SW 1271 (cell line): ENCODE measurements at places on chromosomes 13 and 19.
A peak's percentile ranks its signal among the peaks of the same experiment; 100 is the strongest.

DNA sequence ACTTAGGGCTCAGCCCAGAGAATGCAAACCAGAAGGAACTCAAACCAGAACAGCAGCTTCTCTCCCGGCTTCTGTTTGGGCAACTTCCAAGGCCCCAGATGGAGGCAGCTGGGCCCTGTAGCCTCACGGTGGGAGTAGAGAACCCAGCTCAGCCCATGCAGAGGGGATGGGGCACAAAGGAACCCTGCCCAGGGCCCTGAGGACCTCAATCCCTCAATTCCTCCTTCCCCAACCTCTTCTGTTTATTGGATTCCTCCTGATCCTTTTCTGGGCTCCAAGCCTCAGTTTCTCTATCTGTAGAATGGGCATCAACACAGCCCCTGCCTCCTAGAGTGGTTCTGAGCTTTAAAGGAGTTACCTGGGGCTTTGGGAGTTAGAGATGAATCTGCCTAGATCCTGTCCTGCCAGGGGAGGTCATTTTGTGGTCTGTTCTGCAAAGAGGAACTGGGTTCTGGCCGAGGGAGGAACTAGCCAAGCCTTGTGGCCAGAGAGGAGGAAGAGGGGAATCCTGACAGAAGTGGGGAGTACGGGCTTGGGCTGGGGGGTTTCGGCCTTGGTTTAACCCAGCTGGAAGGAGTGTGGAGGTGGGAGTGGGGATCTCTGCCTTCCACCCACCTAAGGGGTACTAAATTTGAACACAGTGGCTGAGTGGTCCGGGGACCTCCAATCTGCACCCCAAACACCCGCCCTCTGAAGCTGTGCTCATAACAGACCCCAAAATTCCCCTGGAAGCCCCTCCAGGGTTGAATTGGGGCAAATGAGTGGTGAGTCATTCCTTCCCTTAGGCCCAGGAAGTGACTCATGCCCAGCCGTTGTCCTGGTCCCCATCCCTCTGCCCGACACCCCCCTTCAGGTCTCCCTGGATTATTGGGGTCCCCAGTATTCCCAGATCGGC lies 2.7 kb downstream of the ADGRE5 start:
- DNase-seq = no peak

DNA sequence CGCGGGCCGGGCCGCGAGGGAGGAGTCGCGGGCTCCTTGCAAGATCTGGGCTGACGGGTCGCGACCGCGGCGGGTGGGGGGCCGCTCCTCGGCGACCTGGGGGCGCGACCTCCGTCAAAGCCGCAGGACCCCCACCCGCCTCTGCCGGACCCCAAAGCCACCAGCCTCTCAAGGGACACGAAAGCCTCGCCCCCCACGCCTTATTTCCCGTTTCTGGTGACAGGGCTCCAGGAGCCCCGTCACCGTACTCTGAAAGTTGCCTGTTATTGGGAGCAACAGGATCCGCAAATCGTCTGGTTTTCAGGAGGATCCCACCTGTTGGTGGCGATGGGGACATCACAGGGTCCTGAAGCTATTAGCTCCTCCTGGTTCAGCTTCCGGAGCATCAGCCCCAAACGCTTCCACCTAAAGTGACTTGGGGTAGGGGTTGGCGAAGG lies 530 bp downstream of the MAU2 start:
- DNase-seq = peak; percentile 4

GRCh38 chr19:47730910-47731309 lies 14.4 kb upstream of the NOP53 start:
- DNase-seq = no peak

- DNase-seq = no peak
Measured at GRCh38 chr13:79695754-79696153, 214.8 kb downstream of the NDFIP2 start.

DNA sequence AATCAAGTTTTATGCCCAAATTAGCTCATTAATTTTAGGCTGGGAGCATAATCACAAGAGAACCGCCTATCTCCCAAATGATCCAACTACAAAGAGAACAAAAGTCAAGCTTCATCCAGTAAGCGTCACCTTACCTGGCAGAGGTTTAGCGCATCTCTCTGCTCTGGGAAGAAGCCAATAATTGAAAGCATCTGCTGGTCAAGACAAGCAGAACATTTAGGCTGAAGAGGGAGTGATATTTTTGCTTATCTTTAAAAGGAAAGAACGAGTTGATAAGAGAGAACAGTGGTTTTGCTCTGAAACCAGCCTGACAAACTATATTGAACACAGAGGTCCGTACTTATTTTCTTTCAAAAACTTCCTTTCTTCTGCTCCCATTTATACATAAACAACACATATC lies 242.1 kb downstream of the ENOX1 start:
- no peak for DNase-seq

- no peak for DNase-seq
Measured at GRCh38 chr13:36323951-36324566, 22.1 kb downstream of the SPART start.

DNA sequence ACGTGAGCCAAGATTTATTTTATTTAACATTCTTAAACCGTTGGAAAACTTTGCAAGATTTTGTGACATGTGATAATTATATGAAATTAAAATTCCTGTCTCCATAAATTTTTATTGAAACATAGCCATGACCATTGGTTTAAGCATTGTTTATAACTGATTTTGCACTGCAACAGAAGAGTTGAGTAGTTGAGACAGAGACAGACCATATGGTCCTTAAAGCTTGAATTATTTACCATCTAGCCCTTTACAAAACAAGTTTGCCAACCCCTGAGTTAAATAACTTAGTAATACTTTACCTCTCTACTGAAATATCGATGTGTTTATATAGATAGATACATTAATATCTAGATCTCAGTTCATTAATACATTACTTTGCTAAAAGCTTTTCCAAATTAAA lies 814.1 kb upstream of the GPC6 start:
- no peak for DNase-seq

- DNase-seq = no peak
Measured at GRCh38 chr19:9474975-9475374, 23.4 kb downstream of the ZNF560 start.

- DNase-seq = no peak
Measured at GRCh38 chr13:42076309-42076713, 27.9 kb downstream of the DGKH start.

GRCh38 chr19:13053761-13054625 lies 48.7 kb downstream of the LYL1 start:
- peak; percentile 80 for DNase-seq

GRCh38 chr13:102555914-102556553 lies 40.8 kb upstream of the TPP2 start:
- DNase-seq = peak; percentile 5

DNA sequence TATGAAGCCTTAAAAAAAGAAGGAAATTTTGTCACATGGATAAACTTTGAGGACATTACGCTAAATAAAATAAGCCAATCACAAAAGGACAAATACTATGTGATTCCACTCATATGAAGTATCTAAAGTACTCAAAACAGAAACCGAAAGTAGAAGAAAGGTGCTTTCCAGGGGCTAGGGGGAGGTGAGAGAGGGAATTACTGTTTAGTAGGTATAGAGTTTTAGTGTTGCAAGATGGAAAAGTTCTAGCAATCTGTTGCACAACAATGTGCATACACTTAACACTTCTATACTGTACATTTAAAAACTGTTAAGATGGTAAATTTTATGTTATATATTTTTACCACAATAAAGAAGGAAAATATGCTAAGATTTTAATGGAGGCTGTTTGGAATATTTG lies 83.0 kb downstream of the POLR1D start:
- no peak for DNase-seq

DNA sequence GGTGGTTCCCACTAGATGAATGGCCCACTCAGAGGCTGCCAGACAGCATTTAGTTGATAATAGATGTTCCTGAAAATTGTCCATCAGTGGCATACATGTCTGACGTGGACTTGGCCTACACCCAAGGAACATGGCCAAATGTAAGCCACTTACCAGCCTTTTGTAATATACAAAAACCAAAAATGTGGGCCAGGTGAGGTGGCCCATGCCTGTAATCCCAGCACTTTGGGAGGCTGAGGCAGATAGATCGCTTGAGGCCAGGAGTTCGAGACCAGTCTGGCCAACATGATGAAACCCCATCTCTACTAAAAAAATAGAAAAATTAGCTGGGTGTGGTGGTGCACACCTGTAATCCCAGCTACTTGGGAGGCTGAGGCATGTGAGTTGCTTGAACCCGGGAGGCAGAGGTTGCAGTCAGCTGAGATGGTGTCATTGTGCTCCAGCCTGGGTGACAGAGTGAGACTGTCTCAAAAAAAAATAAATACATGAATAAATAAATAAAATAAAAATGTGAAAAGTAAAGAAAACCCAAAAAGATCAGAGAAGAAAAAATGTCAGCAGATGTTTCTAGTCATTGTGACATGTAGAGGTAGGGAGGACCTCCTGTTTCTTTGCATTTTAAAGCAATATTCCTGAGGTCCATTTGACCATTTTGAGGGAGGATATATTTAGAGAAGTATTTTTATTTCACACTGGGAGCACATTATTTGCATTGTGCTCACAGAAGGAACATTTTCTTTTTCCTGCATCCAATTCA lies 7.1 kb upstream of the WTIP start:
- no peak for DNase-seq

DNA sequence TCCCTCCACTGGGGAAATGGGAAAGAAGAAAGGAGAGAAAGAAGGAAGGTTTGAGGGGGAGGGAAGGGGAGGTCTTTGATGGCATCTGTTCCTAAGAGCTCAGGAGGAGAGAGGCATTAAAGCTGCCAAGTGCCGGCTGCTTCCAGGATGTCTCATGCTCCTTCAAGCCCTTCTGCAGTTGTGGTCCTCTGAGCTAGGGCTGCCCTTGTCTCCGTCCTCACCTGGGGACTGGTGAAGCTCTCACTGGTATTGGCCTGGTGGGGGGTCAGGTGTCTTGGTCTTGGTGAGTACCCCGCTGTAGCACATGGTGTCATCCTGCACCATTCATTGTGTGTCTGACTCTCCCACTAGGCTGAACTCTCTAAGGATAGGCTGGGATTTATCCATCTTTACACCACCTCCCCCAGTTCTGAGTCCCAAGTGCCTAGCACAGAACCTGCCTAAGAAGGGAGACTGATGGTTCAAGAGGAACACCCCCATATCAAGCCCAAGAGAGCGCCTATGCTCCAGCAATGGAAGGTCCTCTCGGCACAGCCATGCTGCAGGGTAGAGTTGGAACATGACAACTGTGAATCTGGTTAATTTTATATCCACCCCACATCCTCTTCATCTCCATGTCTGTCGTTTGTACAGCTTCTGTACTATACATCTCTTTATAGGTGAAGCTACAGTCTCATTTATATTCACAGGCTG lies 83.7 kb downstream of the AKAP11 start:
- DNase-seq = no peak

DNA sequence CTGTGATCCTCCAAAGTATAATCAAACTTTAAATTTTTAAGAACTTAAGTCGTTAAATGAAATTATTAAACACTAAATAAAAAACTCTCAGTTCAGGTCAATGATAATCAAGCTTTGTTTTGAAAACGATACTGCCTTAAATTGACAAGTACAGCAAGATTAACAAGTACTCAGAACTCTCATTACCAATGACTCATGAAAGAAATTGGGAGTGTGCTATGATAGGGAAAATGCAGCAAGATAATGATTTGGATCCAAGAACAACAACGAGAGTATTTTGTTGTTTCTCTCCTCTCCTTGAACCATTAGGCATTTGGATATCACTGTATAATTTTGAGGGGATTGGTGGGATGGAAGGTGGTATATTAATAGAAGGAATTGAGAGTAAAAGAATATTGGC lies 10.2 kb downstream of the N4BP2L2 start:
- no peak for DNase-seq

DNA sequence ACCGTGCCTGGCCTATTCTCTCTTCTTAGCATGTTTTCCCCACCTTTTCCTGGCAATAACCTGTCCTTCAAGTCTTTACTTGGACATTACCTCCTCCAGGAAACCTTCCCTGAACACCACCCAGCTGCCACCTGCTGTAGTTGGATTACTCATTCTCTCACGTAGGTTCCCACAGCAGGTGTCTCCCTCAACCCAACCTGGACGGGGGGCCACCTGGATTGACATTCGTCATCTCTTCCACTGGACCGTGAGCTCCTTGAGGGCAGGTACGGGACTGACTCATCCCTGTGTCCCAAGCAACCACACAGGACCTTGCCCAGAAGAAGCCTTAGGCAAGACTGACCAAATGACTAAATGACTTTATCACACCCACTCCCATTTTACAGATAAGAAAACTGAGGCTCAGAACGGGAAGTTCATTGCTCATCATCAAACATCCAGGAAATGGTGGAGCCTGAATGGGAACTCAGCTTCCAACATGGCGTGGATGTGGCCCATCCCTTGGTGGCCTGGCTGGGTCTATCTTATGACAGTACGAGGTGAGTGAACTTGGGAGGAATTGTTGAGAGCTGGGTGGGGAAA lies 3.5 kb upstream of the KLK6 start:
- DNase-seq = no peak

GRCh38 chr13:21124852-21125251 lies 51.5 kb downstream of the SKA3 start:
- no peak for DNase-seq

DNA sequence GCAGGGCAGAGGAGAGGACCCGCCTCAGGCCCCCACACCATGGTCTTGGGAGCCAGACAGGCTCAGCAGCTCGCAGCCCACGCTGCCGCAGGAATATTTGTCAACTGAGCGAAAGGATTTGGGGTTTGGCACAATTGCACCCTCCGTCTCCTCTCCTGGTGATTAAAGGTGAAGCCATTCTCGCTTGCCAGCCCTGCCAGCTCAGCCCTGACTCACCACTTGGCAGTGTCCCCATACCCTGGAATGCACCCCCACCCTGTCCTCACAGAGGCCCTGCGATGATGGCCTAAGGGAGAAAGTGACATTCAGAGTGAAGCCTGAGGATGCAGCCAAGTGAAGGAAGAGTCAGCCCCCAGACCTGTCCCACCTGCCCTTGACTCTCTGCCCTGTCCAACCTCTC lies 18.8 kb downstream of the CYTH2 start:
- peak; percentile 55 for DNase-seq
